Effector memory CD8-positive, alpha-beta T cell (primary cell): ENCODE measurements at places on chromosomes 13 and 19.

DNA sequence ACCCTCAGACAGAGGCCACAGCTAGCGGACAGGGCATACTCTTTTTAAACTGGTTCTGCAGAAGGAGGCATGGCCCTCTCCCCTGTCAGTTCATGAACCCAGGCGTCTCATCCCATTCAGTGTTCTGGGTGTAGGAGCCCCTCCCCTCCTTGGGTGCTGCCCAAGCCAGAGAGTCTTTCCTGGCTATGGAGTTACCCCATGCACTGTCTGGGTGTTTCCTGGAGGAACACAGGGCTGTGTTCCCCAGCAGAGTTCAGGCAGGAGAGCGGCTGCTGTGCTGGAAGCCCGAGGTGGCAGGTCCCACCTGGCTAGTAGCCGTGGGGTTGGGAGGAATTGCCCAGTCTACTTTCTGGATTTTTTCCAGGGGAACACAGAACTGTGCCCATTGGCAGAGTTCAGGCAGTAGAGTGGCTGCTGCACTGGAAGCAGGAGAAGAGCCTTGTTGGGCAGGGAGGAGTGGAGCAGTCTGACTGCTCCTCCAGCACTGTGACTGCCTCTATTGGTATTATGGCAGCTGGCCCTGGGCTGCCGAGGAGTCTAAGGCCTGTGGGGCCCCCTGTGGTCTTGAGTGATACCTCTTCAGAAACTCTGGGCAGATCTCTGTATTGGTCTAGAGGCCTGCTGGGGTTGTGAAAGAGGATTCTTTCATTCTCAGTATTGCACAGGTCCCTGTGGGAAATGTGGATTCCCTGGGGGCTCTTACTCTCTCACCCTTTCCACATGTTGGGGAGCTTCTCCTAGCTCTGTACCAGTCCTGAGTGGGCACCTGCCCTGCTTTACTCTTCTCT, 168.3 kb downstream of the PCDH20 start:
- H3K27ac ChIP-seq: no peak overlapping the region
- no peak for DNase-seq
- no peaks in the 10 kb centered on the region for H3K36me3 ChIP-seq
- H3K4me3 ChIP-seq: no peak overlapping the region

DNA sequence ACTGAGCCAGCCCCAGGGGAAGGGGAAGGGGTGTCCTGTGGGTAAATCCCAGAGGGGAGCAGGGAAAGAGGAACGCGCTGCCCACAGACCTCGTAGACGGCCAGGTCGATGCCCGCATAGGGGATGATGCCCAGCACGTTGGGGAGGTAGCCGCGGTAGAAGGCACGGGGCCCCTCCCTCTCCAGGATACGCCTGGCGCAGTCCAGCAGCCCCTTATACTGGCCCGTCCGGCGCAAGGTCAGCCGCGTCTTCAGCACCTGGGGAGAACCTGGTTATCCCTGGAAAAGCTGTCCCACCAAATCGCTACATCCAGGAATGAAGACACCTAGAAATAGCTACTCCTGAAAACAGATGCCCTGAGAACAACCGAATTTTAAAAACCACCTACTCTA, 7.4 kb downstream of the SLC25A23 start:
- H3K27ac ChIP-seq: no peak overlapping the region
- peaks cover 6% of the 10 kb centered on the region for H3K36me3 ChIP-seq
- H3K27me3 ChIP-seq: no peaks in the 10 kb centered on the region
- no peak overlapping the region for H3K4me3 ChIP-seq
- no peaks in the 10 kb centered on the region for H3K4me1 ChIP-seq

- H3K36me3 ChIP-seq: no peaks in the 10 kb centered on the region
- peaks cover 87% of the 10 kb centered on the region for H3K27me3 ChIP-seq
- no peak for DNase-seq
- no peak overlapping the region for H3K4me3 ChIP-seq
- no peak overlapping the region for H3K27ac ChIP-seq
These were observed 67.0 kb upstream of the STARD13 start for GRCh38 chr13:33352526-33352925.

- H3K27me3 ChIP-seq: no peaks in the 10 kb centered on the region
- H3K4me3 ChIP-seq: peak overlapping the region; percentile 73
- H3K27ac ChIP-seq: peak overlapping the region; percentile 85
- peaks cover 48% of the 10 kb centered on the region for H3K4me1 ChIP-seq
- no peak for DNase-seq
These were observed 8.0 kb upstream of the GPR183 start for GRCh38 chr13:99315186-99315585.

GRCh38 chr13:42973581-42973980, 18.5 kb downstream of the EPSTI1 start:
- H3K27ac ChIP-seq: no peak overlapping the region
- no peaks in the 10 kb centered on the region for H3K27me3 ChIP-seq
- H3K4me3 ChIP-seq: no peak overlapping the region

DNA sequence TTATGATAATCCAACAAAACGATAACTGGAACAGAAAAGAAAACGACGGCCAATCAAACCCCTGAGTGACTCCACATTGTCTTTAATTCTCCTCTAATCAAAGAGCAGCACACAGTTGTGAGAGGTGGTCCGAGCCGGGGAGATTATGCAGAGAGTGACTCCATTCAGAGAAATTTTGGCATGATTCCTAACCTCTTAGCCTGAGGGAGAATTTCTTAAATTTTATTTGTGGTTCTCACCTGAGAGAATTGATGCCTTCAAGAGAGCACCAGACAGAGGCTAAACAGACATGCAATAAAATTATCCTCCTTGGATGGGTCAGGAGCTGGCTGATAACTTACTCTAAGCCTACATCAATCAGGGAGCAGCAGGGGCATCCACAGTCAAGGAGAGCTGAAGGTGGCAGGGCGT, 310.0 kb upstream of the KLF12 start:
- H3K4me3 ChIP-seq: no peak overlapping the region
- peaks cover 4% of the 10 kb centered on the region for H3K36me3 ChIP-seq
- DNase-seq: no peak
- peaks cover 4% of the 10 kb centered on the region for H3K27me3 ChIP-seq
- no peak overlapping the region for H3K27ac ChIP-seq

GRCh38 chr13:45786293-45786920, 65.1 kb downstream of the SIAH3 start:
- H3K27ac ChIP-seq: no peak overlapping the region
- no peak overlapping the region for H3K4me3 ChIP-seq
- H3K4me1 ChIP-seq: peaks cover 7% of the 10 kb centered on the region
- no peak for DNase-seq
- peaks cover 73% of the 10 kb centered on the region for H3K27me3 ChIP-seq

GRCh38 chr13:98454389-98454881, 122.5 kb downstream of the STK24 start:
- DNase-seq: no peak
- peaks cover 12% of the 10 kb centered on the region for H3K4me1 ChIP-seq
- H3K4me3 ChIP-seq: no peak overlapping the region
- H3K36me3 ChIP-seq: peaks cover 56% of the 10 kb centered on the region
- H3K27ac ChIP-seq: peak overlapping the region; percentile 81

DNA sequence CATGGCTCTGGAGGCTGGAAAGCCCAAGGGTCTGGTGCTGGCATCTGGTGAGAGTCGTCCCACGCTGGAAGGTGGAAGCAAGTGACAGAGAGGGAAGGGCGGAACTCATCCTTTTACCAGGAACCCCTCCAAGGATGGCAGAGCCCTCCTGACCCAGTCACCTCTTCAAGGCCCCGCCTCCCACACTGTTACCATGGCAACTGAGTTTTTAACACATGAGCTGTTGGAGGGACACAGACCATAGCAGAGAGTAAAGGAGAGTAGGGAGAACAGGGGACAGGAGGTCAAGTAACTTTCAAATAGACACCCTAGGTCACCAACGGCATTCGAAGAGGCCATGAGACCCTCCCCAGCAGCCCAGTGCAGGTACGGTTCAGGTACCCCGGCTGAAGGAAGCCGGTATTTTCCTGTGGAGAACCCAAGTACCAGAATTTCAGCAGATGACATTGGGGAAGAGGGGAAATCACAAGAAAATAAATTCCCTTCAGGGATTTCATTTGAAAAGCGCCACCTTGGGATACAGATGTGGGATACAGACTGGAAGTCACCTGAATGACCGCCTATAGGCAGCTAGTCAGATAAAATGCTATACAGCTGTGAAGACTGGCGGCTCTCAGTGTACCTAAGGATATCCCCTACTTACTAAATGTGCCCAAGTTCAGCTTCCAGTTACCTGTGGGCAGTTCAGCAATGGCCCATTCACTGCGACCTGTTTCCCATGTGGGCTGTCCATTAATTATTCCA, 8.0 kb downstream of the IL17D start:
- H3K4me3 ChIP-seq: no peak overlapping the region
- no peak for DNase-seq
- no peaks in the 10 kb centered on the region for H3K36me3 ChIP-seq
- H3K27me3 ChIP-seq: peaks cover 19% of the 10 kb centered on the region

- no peak for DNase-seq
- H3K4me1 ChIP-seq: peaks cover 7% of the 10 kb centered on the region
- H3K4me3 ChIP-seq: peak overlapping the region; percentile 71
- peak overlapping the region; percentile 56 for H3K27ac ChIP-seq
- peaks cover 50% of the 10 kb centered on the region for H3K27me3 ChIP-seq
- H3K36me3 ChIP-seq: no peaks in the 10 kb centered on the region
These were observed 20.8 kb downstream of the NOVA2 start for GRCh38 chr19:45952686-45953505.

GRCh38 chr19:447816-448560, 12.8 kb downstream of the SHC2 start:
- no peak overlapping the region for H3K27ac ChIP-seq
- H3K4me3 ChIP-seq: no peak overlapping the region
- no peaks in the 10 kb centered on the region for H3K36me3 ChIP-seq
- no peaks in the 10 kb centered on the region for H3K27me3 ChIP-seq
- no peaks in the 10 kb centered on the region for H3K4me1 ChIP-seq

DNA sequence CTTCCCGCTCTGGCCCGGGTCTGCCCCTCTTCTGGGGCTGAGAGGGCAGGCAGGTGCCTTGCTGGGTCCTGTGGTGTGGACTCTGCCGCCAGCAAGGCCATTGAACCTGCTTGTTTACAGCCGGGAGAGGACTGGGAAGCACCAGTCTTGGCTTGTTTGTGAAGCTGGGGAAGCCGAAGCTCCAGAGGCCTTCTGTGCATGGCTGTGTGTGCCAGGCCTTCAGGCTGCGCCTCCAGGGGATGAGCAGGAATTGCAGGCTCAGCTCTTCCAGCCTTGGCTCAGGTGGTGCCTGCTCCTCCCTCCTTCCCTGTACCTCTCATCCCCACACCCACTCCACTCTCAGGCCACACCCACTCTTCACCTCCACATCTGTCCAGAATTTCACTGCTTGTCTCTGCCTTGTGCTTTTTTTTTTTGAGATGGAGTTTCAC, 17.5 kb downstream of the NDUFB7 start:
- H3K27me3 ChIP-seq: no peaks in the 10 kb centered on the region
- H3K27ac ChIP-seq: peak overlapping the region; percentile 93
- no peak overlapping the region for H3K4me3 ChIP-seq
- DNase-seq: no peak
- peaks cover 25% of the 10 kb centered on the region for H3K36me3 ChIP-seq

- peak overlapping the region; percentile 90 for H3K4me3 ChIP-seq
- H3K27me3 ChIP-seq: peaks cover 56% of the 10 kb centered on the region
- peak overlapping the region; percentile 70 for H3K27ac ChIP-seq
- no peak for DNase-seq
These were observed 1.3 kb downstream of the TSHZ3 start for GRCh38 chr19:31347828-31348392.

- no peak overlapping the region for H3K4me3 ChIP-seq
- H3K36me3 ChIP-seq: no peaks in the 10 kb centered on the region
- no peak overlapping the region for H3K27ac ChIP-seq
- H3K27me3 ChIP-seq: peaks cover 19% of the 10 kb centered on the region
- H3K4me1 ChIP-seq: no peaks in the 10 kb centered on the region
These were observed 65.2 kb downstream of the RAP2A start for GRCh38 chr13:97499181-97499580.

- no peaks in the 10 kb centered on the region for H3K27me3 ChIP-seq
- no peaks in the 10 kb centered on the region for H3K36me3 ChIP-seq
- no peak overlapping the region for H3K4me3 ChIP-seq
- DNase-seq: no peak
These were observed 530.0 kb downstream of the RFC3 start for GRCh38 chr13:34347784-34348573.

DNA sequence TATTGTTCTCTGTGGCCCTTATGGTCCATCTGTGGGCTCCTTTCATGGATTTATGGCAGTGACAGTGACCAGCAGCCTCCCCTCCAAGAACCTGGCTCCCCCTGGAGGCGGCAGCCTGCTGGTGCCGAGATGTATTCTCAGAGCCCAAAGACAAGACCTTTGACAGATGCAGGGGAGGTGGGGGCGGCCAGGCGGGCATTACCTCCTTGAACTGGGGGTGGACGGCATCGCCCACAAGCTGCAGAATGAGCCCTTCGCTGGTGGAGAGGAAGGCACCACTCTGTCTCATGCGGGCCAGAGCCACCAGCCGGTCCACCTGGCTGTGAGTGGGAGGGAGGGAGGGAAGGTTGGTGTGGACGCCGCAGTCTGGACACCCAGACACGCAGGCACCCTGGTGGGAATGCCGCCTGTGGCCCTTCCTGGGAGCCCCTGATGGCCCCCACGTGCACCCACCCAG, 6.6 kb downstream of the ISOC2 start:
- H3K27ac ChIP-seq: no peak overlapping the region
- no peak overlapping the region for H3K4me3 ChIP-seq
- peaks cover 4% of the 10 kb centered on the region for H3K36me3 ChIP-seq
- peaks cover 17% of the 10 kb centered on the region for H3K4me1 ChIP-seq

- H3K4me1 ChIP-seq: no peaks in the 10 kb centered on the region
- no peak for DNase-seq
- H3K4me3 ChIP-seq: no peak overlapping the region
- peaks cover 12% of the 10 kb centered on the region for H3K27me3 ChIP-seq
These were observed 73.1 kb downstream of the KL start for GRCh38 chr13:33089311-33089710.

DNA sequence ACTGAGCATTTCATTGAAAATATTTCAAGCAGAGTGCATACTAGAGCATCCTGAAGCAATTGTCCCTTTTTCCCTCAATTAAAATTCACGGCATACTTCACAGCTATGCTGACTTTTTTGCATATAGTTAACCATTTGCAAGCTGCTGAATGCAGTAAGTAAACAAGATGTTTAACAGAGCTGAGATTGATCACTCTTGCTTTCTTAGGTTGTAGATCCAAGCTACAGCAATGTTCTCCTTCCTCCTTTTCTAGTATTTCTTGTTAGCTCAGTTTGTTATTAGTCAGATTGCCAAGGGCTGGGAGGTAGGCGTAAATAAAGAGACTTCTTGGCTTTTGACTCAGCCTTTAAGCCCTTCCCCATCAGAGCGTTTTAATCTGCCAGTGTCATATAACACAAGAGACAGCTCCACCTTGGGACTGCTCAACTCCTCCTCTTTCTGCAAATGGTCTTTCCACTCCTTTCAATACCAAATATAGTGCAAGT, at the start of gene SLITRK6:
TSS of gene SLITRK6 (minus strand) at position 323 of the 486 bp plus-strand sequence. CDS start 2,911 bp downstream, outside the sequence.
- H3K27ac ChIP-seq: no peak within 1 kb of the TSS
- H3K4me1 ChIP-seq: no peaks in the 10 kb centered on the region
- H3K36me3 ChIP-seq: no peaks in the 10 kb centered on the region
- no peak within 1 kb of the TSS for H3K4me3 ChIP-seq
- DNase-seq: no peak

- no peaks in the 10 kb centered on the region for H3K36me3 ChIP-seq
- DNase-seq: no peak
- no peak overlapping the region for H3K4me3 ChIP-seq
- no peak overlapping the region for H3K27ac ChIP-seq
- H3K27me3 ChIP-seq: no peaks in the 10 kb centered on the region
- H3K4me1 ChIP-seq: peaks cover 14% of the 10 kb centered on the region
These were observed 3.0 kb upstream of the CEACAM1 start for GRCh38 chr19:42531313-42531712.

GRCh38 chr19:45163751-45164460, 3.1 kb upstream of the NKPD1 start:
- no peak for DNase-seq
- H3K36me3 ChIP-seq: peaks cover 2% of the 10 kb centered on the region

- no peak overlapping the region for H3K27ac ChIP-seq
- no peak overlapping the region for H3K4me3 ChIP-seq
- H3K36me3 ChIP-seq: peaks cover 37% of the 10 kb centered on the region
- H3K27me3 ChIP-seq: no peaks in the 10 kb centered on the region
- no peak for DNase-seq
- no peaks in the 10 kb centered on the region for H3K4me1 ChIP-seq
These were observed 108.0 kb downstream of the DNAJC3 start for GRCh38 chr13:95784900-95785290.
